ENCODE measurements at places on chromosomes 7 and 10.

- DNase-seq = no peak
Observed at GRCh38 chr10:11884706-11885423, 61.7 kb downstream of the PROSER2 start.

GRCh38 chr10:48417374-48417773 is 110.9 kb downstream of the MAPK8 start:
- DNase-seq = no peak

GRCh38 chr7:101934618-101935017 is 117.2 kb downstream of the CUX1 start:
- DNase-seq = no peak

DNA sequence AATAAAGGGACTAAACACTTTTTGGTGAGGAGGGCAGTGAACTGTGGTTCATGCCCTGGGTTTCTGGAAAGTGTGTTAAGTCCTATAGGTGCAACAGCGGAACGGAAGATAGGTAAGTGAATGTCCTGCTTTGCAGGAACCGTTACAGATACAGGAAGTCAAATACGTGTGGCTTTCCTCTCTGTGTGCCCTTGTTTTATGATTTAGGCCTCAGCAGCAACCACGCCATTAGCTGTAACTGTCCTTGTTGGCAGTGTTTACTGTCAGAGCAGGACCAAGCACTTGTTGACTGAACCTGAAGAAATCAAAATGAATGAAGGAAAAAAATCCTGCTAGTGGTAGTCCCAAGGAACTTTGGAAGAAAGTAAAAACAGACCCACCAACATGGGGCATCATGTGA is 150.3 kb downstream of the PIP4K2A start:
- DNase-seq = no peak

DNA sequence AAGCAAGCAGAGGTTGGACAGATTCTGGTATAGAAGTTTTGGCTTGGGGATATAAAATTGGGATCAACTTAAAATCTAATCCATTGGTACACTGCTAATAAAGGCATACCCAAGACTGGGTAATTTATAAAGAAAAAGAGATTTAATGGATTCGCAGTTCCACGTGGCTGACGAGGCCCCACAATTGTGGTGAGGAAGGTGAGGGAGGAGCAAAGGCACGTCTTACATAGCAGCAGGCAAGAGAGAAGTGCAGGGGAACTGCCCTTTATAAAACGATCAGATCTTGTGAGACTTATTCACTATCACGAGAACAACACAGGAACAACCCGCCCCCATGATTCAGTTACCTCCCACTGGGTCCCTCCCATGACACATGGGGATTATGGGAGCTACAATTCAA is 9.7 kb downstream of the ACADSB start:
- DNase-seq = no peak

DNA sequence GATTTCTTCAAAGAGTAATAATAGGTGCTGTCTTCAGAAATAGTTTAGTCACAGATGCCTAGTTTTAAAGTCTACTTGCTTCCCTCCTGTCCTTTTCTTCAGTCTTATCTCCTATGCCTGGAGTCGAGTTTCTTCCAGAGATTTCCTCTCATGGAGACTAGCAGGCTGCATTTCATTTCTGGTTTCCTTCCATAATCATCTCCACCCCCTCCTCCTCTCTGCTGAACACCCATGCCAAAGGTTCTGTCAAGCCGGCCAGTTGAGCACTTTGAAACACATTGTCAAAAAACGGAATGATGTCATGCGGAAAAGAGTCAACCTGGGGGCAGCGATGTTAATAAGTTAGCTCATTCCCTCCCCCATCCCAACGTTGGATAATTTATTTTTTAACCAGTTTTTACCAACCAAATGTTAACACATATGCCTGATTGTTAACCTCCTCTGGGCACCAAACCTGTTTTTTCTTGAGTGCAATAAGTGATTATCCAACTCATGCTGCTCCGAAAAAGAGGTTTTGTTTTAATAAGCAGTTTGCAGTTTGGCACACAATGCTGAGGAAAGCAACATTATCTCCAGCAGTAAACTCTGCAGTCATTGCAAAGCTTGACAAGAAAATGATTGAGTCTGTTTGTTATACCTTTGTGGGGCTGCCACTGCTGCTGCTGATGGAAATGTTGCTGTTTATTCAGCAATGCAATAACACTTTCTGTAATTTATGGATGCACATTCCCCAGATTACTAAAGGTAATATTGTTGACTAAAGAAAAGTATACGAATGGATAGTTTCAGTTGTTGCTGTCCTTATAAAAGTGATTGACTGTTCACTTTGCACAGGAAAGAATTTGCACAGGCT is 161.6 kb downstream of the LRMDA start:
- no peak for DNase-seq

- no peak for DNase-seq
Observed at GRCh38 chr10:127044186-127044585, 139.0 kb downstream of the DOCK1 start.

DNA sequence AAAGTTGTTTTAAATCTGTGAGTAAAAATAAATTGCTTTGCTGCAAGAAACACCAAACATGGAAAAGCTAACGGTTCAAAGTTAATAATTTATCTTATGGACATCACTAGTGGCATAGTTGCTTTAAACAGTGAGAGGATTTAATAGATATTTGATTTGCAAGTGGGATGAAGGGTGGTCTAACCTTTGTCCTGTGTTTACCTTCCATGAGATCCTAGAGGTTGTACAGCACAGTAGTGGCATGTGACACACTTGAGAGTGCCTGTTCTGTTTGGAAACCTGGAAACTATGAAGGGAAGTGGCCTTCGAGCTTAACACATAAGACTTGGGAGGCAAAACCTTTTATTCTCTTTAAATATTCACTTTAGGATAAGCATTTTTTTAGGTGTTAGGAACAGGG is 16.0 kb downstream of the EGFR start:
- no peak for DNase-seq

- DNase-seq = peak; percentile 43
Observed at GRCh38 chr10:26725837-26726727, 28.6 kb downstream of the PDSS1 start.

GRCh38 chr10:131273476-131273875 is 38.0 kb downstream of the TCERG1L start:
- no peak for DNase-seq

DNA sequence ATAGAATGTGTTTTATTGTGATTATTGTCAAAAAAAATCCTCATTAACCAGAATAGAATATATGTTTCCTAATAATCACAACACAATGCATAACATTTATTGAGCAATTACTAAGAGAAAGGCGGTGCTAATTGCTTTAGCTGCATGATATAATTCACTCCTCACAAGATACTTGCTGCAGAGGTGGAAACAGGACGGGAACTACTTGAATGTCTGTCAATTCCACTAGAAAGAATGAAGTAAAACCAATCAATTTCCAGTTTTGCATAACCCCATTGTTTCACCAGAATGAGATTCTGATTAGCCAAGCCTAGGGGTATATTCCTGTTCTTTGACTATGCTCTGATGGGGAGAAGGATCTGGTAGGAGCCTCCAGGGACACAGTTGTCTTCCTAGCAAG is 239.1 kb upstream of the NRP1 start:
- no peak for DNase-seq

GRCh38 chr7:80362010-80362618 is 149.8 kb downstream of the GNAT3 start:
- no peak for DNase-seq

DNA sequence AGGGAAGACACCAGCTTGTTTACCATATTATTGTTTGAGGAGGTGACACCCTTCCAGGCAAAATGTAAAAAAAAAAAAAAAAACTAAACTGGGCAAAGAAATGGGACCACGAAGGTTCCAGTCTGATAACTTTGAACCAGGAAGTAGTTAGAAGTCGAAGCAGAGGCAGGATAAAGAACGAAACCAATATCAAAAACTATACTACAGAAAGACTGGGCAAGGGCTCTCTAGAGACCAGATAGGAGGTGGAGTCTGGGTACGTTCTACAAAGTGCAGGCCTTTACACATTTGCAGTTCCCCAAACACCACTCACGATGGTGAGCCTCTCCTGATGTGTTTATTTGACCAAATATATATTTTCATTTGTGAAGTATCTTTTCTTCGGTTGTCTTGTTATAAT is 125.7 kb upstream of the CDK1 start:
- DNase-seq = no peak

DNA sequence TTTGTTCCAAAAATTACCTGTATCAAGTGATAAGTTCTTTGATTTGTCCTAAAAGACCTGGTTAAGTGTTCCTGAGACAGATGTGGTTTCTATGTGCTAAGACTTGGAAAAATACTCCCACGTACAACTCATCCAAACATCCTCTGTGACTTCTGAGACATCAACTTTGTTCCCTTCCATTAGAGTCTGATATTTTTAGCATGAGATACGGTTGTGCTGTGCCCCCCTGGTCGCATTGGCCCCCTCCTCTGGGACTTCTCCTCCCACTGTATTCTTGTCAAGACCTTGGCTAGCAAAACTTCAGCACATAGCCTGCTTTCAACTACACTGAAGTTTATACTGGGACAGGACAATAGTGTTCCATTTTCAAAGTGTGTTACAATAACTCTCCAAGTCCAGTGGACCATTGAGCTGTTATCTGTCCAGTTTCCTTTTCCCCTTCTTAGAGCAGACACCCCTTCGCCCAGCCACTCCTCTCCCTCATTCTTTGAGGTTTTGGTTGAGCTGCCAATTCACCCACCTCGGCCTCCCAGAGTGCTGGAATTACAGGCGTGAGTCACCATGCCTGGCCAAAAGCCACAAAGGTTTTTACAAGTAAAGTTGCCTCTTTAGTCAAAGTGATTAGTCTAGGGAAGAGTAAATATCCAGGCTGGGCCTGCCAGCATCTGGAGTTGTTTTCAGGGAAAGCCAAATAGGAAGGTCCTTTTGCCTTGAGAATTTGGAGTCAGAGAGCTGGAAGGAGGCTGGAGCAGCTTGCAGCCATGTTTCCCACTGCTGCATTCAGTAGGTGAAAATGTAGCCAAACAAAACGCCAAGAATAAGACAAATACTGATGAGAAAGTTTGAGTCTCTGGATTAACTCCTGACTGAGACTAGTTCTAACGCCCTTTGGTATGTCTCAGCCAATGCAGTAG is 17.8 kb upstream of the PDLIM1 start:
- no peak for DNase-seq

GRCh38 chr7:151752816-151753595 is 123.9 kb downstream of the PRKAG2 start:
- no peak for DNase-seq

- no peak for DNase-seq
Observed at GRCh38 chr10:94493463-94493862, 52.1 kb upstream of the HELLS start.

- no peak for DNase-seq
Observed at GRCh38 chr10:69262292-69262751, 16.0 kb upstream of the HK1 start.

- DNase-seq = no peak
Observed at GRCh38 chr7:158837790-158838637, 8.7 kb upstream of the ESYT2 start.

- DNase-seq = no peak
Observed at GRCh38 chr10:121834757-121835156, 93.1 kb downstream of the ATE1 start.

GRCh38 chr7:96244992-96245292 is 77.0 kb downstream of the SLC25A13 start:
- no peak for DNase-seq

DNA sequence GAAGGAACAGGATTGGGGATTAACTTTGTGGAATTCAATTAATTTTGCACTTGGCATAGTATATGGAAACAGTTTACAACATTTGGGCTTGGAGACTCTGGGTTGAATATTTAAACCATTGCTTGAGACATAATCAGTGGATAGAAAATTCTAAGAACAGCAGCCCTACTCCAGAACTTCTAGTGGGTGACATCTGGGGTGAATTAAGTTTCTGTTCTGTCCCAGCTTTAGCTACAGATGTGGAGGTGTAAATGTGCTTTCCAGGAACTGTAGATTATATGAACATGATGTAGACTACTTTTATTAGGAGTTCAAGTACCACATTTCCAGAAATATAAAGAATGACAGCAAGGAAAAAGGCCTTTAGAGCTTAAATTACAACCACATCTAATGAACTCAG is 51.9 kb upstream of the SKAP2 start:
- DNase-seq = no peak

DNA sequence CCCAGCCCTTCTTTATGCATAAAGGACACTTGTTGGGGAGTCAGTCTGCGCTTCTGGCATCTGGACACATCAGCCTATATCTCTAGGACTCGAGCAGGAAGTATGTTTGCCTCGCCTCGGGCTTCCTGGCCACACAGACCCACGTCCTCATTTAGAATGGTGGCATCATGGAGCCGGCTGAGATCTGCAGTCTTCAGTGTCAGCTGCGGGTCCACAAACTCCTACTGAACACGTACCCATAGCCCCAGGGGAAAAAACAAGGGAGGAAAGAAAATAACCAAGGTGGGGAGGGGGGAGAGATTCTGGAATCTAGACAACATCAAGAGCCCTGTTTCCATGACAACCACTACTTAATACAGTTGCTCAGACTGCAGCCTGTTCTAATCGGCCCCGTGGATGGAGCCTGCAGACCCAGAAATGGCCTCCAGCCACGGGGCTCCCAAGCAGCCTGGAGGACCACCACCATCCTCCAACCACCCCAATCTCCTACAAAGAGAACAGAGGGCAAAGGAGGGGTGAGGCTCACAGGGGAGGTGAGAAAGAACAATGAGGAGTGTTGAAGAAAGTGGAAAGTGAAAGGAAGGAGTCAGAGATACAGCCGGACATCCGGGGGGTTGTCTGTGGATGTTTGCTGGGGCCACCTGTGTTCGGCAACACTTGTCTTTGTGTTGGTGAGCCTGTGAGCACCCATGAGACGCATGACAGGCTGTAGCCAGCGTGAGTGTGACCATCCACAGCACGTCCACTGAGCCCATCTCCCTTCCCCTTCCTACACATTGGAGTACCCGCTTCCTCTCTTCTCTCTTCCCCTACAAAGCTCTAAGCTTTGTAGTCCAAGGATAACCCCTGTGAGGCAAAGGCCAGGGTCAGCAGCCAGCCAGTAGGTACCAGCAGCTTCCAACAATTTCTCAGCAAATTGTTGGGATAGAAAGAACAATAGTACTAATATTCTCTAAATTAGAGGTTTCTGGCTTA is 141.0 kb downstream of the PLXNA4 start:
- peak; percentile 59 for DNase-seq

DNA sequence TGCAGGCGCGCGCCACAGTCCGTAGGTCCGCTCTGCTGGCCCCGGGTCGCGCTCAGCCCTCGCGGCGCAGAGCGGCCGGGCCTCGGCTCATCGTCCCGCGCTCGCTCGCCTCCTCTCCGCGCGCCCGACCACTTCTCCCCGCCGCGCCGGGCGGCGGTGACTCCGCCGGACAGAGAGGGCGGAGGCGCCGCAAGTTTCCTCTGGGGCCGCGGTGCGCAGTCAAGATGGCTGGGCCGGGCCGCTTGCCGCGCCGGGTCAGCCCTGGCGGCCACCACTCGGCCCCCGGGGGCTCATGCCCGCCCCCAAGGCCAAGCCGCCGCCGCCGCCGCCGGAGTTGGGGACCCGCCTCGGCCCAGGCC is 441 bp downstream of the FZD8 start:
- DNase-seq = no peak
